ENCODE measurements at places on chromosomes 1 and 21.

GRCh38 chr21:25425156-25425555 lies 182.1 kb downstream of the MRPL39 start:
- DNase-seq: no peak

GRCh38 chr1:78104322-78104721 lies 58.6 kb downstream of the GIPC2 start:
- DNase-seq: no peak

DNA sequence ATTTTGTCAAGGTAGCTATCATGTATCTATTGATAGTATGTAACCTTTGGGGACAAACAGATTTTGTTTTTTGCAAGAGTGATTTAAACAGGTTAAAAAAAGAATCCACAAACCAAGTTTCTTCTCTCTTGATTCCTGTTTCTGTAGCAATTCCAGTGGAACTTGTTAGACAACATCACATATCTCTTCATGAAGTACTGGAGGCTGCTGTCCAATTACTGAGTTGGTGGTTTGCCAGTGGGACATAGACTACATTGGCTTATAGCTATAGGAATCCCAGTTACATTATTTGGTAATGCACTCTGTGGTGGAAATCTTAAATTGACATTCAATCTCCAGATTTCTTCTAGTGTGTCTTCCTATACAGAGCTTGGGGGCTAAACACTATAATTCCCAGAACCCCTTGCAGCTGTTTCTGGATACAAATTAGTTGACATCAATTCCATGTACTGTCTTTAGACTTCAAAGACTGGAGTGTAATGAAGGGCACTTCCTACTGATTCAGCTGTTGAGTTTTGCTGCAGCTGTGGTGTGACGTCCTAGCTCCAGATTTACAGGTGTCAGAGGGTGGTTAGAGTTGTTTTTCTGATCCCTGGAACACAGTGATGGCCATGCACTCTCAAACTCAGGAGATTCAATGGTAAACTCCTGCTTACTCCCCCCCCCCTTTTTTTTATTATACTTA lies 29.4 kb upstream of the GCLM start:
- DNase-seq: no peak

GRCh38 chr1:235943581-235944114 lies 76.9 kb upstream of the LYST start:
- DNase-seq: no peak

DNA sequence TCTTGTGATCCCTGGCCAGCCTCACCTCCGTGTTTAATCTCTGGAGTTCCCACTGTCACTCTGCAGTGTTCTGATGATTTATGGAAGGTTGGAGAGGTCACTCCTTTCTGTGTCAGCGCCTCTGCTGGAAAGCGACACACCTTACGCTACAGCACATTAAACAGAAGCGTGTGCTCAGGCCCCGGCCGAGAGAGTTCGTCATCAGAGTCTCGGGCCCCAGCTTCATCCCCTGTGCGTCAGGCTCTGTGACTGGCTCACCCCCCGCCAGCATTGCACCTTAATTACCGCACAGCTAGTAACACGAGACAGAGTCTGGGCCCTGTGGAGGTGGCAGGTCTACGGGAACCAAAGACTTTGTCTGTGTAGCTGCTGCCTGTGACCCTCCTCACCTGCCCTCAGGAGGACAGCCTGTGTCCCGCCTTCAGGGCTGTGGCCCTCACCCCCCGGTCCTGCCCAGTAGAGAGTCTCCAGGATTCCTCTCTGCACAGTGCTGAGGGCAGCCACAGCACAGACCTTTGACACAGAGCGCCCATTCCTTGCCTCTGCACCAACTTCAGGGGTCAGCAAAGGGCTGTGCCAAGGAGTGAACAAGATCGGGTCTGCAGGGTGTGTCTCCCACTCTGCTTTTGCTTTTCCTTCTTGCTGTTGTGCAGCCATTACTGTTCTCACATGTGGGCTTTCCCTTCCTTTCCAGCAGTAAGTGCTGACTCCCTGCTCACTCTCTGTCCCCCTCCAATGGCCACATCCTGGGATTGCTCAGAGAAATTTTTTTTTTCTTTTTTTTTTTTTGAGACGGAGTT lies 157.6 kb downstream of the PGBD5 start:
- peak; percentile 47 for DNase-seq
